ENCODE measurements at places on chromosomes 1 and 21.

DNA sequence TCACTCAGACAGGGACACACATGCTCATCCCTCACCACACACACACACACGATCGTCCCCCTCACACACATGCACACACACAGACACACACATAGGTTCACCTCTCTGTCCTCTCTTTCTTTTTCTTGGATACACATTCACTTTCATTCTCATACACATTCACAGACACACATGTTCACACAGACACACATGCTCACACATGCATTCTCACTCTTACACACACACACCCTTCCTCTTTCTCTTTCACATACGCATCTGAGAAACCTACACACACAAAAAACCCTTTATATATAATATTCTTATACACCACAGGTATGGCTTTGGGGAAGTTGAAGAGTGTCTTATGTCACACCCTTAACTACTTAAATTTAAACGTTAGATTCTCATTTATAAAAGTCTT lies 248.6 kb upstream of the RUNX1 start:
- no peak for DNase-seq

DNA sequence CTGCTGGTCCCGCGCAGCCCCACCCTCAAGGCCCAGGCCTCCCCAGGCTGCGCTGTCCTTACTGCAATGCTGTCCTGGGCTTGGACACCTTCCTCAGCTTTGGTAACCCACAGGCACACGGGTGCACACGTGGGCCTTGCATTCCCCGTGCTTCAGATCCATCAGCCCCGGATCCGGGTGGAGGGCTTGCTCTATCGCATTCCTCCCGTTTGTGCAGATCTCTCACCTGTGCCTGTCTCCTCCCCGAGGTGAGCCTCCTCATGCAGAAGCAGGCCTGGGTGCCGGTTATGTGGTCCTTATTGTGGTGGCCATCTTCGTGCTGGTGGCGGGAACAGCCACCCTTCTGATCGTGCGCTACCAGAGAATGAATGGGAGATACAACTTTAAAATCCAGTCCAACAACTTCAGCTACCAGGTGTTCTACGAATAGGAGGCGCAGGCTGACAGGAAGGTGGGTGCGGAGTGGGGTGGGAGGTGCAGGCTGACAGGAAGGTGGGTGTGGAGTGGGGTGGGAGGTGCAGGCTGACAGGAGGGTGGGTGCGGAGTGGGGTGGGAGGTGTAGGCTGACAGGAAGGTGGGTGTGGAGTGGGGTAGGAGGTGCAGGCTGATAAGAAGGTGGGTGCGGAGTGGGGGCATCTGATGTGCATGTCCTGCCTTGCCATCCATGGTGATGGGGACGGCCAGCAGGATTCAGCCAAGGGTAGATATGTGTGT lies 66.2 kb downstream of the UMODL1 start:
- no peak for DNase-seq

DNA sequence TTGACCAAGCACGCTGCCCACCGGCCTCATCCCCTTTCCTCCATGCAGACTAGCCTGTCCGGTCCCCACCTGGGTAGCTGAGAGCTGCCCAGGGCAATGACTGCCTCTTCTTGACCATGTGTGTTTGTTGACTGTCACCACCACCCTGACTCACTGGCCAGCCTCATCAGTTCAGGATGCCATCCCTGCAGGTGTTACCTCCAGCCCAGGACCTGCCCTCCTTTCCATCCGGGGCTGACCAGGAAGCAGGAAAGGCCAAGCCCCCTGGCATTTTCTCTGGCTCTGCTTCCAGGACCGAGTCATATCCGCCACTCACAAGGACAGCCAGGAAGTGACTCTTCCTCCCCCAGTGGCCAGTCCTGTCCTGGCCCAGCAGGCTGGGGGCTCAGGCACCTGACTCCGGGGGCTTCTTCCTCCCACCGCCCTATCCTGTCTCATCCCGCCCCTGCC lies 17.1 kb downstream of the EPHA2 start:
- DNase-seq = no peak

DNA sequence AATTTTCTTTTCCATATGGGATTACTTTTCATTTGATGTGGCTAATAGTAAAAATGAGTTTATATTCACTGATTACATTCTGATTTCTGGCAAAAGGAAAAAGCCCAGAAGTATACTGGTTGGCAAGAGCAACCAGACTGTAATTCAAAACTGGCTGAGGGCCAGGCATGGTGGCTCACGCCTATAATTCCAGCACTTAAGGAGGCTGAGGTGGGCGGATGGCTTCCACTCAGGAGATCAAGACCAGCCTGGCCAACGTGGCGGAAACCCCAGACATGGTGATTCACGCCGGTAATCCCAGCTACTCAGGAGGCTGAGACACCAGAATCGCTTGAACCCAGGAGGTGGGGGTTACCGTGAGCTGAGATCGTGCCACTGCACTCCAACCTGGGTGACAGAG lies 14.5 kb downstream of the SYT11 start:
- DNase-seq = no peak

- no peak for DNase-seq
These were observed 207.4 kb downstream of the APP start for GRCh38 chr21:25963181-25963580.

Data from activated naive CD8-positive, alpha-beta T cell treated with anti-CD3 and anti-CD28 coated beads, Interleukin-2, amount 50 U/mL, for 16 hours (primary cell).